ENCODE measurements at places on chromosomes 16 and 17. TPM values are rescaled to one million over a fixed set of nuclear protein-coding genes. Genes with fewer than 3 reads are reported as not detected.

The PYDC1 gene
- total RNA-seq, result not detected

The MSLN gene
- total RNA-seq, result 0.51 TPM

- DNase-seq, result no peak
- no peak overlapping the region for H3K4me3 ChIP-seq
- H3K27ac ChIP-seq, result no peak overlapping the region
- no peaks in the 10 kb centered on the region for H3K4me1 ChIP-seq
- no peaks in the 10 kb centered on the region for H3K27me3 ChIP-seq
- no peaks in the 10 kb centered on the region for H3K36me3 ChIP-seq
Measured at GRCh38 chr16:29198231-29198630, 208.3 kb downstream of the NPIPB11 start.

DNA sequence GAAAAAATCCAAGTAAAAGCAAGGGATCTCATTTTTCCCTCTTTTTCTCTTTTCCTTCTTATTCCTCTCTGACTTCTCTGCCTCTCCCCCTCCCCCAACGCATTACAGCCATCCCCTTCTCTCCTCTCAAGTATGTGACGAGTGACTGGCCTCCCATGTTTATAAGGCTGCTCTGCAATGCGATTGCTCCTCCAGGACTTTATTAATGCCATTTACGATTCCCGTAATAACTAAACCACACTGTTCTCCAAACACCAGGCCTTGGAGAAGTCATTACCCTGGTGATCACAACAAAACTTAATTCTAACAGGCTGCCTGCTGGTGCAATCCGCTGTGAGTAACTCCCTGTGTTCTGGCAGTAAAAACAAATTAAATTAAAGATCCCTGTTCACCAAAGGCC lies 88.8 kb downstream of the HS3ST3B1 start:
- H3K27ac ChIP-seq, result no peak overlapping the region
- H3K27me3 ChIP-seq, result no peaks in the 10 kb centered on the region
- H3K36me3 ChIP-seq, result no peaks in the 10 kb centered on the region
- DNase-seq, result no peak
- H3K4me1 ChIP-seq, result no peaks in the 10 kb centered on the region

GRCh38 chr17:41865596-41865893 lies 322 bp upstream of the KLHL11 start:
- H3K4me3 ChIP-seq, result peak overlapping the region; percentile 98
- peaks cover 21% of the 10 kb centered on the region for H3K4me1 ChIP-seq
- H3K36me3 ChIP-seq, result peaks cover 35% of the 10 kb centered on the region
- H3K27ac ChIP-seq, result peak overlapping the region; percentile 95
- no peaks in the 10 kb centered on the region for H3K27me3 ChIP-seq

- no peaks in the 10 kb centered on the region for H3K36me3 ChIP-seq
- H3K27me3 ChIP-seq, result no peaks in the 10 kb centered on the region
- DNase-seq, result peak; percentile 41
- no peaks in the 10 kb centered on the region for H3K4me1 ChIP-seq
- H3K4me3 ChIP-seq, result no peak overlapping the region
Measured at GRCh38 chr17:73516431-73516830, 127.8 kb downstream of the SDK2 start.

DNA sequence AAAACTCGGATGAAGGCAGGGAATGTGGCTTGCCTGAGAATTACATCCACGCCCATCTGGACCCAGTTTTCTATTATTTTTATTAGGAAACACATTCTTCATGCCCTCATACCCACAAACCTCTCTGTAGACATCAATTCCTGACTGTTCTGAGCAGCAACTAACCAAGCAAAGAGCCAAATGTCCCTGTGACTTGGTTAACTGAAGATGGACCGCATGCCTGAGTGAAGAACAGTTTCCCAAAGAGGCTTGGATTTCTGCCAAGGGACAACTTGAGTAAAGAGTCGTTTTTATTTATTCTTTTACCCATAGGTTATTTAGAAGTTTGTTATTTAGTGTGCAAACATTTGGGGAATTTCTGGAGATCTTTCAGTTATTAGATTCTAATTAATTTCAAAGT lies 259.8 kb downstream of the GRIN2A start:
- no peaks in the 10 kb centered on the region for H3K36me3 ChIP-seq
- no peaks in the 10 kb centered on the region for H3K4me1 ChIP-seq
- H3K27me3 ChIP-seq, result no peaks in the 10 kb centered on the region
- no peak overlapping the region for H3K4me3 ChIP-seq
- H3K27ac ChIP-seq, result no peak overlapping the region

GRCh38 chr17:74432766-74433391 lies 991 bp downstream of the GPRC5C start:
- H3K4me1 ChIP-seq, result peaks cover 29% of the 10 kb centered on the region
- peak overlapping the region; percentile 77 for H3K4me3 ChIP-seq
- no peaks in the 10 kb centered on the region for H3K36me3 ChIP-seq
- no peak for DNase-seq
- H3K27ac ChIP-seq, result peak overlapping the region; percentile 83

DNA sequence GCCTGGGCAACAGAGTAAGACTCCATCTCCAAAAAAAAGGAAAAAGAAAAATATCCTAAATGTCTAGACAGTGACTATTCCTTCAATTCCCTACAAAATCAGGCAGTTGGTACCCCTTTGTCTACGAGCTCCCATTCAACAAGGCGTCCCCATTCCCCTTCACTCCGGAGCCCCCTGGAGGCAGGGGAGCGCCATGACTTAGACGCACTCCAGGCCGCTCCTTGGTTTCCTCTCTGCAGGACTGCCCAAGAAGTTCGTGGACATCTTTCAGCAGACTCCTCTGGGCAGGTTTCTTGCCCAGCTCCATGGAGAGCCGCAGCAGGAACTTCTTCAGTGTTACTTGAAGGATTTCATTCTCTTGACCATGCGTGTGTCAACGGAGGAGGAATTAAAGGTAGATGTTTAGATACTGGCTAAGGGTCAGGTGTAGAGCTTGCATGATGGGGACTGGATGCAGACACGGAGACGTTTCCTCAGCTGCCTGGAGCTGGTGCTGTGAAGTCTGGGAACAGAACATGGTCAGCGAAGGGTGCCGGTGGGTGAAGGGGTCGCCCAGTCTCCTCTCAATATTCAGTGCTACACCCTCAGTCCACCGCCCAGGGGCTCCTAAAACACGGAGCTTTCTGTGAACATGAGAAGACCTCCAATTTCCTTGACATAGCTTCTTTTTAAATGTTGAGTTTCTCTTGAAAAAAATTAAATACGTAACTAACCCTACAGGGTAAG lies 53.3 kb upstream of the ENDOV start:
- no peaks in the 10 kb centered on the region for H3K27me3 ChIP-seq
- peaks cover 100% of the 10 kb centered on the region for H3K36me3 ChIP-seq
- H3K4me3 ChIP-seq, result no peak overlapping the region
- peak; percentile 38 for DNase-seq
- no peaks in the 10 kb centered on the region for H3K4me1 ChIP-seq
- peak overlapping the region; percentile 14 for H3K27ac ChIP-seq

DNA sequence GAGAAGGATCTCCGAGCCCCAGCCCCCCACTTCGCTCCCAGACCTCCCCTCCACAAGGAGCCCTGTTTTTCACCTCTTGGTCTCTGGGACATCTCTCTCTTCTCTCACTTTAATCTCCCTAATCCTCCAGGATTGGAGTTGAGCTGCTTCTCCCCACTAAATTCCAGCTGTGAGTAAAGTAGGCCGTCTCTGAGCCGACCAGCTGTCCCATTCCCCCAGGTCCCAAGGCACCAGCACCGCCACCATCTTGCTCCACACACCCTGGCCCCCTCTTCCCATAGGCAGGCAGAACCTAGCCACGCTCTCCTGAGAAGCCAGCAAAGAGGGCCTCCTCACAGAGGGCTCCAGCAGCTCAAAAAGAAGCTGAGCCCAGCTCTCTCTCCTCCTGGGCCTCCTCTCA lies 878 bp downstream of the DLG4 start:
- no peaks in the 10 kb centered on the region for H3K27me3 ChIP-seq
- peaks cover 83% of the 10 kb centered on the region for H3K4me1 ChIP-seq
- H3K27ac ChIP-seq, result peak overlapping the region; percentile 93
- no peak for DNase-seq

- H3K27me3 ChIP-seq, result no peaks in the 10 kb centered on the region
- H3K36me3 ChIP-seq, result no peaks in the 10 kb centered on the region
- no peak overlapping the region for H3K4me3 ChIP-seq
- DNase-seq, result no peak
Measured at GRCh38 chr16:4249530-4250308, 7.8 kb upstream of the SRL start.

All from spleen (tissue), 13 donors.